ENCODE measurements at places on chromosomes 6 and 20.
A peak's percentile ranks its signal among the peaks of the same experiment; 100 is the strongest.

- H3K36me3 ChIP-seq: peaks cover 48% of the 10 kb centered on the region
- H3K27ac ChIP-seq: no peak overlapping the region
- no peak overlapping the region for H3K4me3 ChIP-seq
- no peak for DNase-seq
- no peaks in the 10 kb centered on the region for H3K27me3 ChIP-seq
Measured at GRCh38 chr20:18172379-18172778, 34.7 kb downstream of the KAT14 start.

- H3K27ac ChIP-seq: no peak overlapping the region
- H3K4me1 ChIP-seq: peaks cover 15% of the 10 kb centered on the region
- no peak overlapping the region for H3K4me3 ChIP-seq
- no peak for DNase-seq
Measured at GRCh38 chr6:14270925-14271788, 153.6 kb downstream of the CD83 start.

DNA sequence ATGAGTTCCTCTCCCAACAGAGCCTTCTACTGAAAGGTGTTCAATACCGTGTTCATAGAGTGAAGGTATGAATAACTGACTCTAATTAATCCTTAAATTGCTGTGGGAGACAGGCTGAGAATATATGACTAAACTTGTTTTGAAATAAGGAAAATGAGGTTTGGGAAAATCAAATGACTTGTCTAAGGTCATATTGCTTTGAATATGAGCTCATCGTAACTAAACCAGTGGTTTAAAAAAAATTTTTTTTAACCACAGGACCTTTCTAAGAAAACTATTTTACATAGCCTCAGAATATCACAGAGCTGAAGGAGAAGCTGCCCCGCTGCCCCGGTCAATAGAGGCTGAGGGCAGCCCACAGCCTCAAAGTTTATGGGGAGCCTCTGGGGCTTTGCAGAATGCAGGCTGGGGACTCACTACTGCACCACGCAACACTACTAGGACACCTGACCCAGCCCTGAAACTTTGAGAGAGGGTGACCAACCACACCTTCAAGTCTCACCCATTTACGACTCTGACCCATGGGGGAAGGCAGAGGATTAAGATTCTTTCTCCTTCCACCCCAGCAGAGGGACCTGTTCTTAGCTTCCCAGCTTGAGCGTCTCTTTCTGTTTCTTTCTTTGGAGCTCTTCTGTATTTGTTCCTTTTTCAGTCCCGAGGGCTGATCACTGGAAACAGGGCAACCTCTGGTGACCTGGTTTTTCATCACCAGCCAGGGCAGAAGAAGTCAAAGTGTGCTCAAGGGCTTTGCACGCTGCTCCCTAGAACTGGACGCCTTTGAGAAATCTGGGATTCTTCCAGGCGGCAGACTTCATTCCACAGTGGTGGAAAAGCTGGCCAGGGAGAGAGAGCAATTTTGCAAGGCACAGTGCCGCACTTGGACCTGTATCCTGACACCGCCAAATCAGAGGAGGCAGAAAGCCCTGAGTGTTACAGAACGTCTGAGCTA, 220.2 kb downstream of the ATXN1 start:
- H3K27me3 ChIP-seq: no peaks in the 10 kb centered on the region
- H3K36me3 ChIP-seq: peaks cover 6% of the 10 kb centered on the region
- DNase-seq: no peak
- H3K4me3 ChIP-seq: no peak overlapping the region
- H3K27ac ChIP-seq: no peak overlapping the region

DNA sequence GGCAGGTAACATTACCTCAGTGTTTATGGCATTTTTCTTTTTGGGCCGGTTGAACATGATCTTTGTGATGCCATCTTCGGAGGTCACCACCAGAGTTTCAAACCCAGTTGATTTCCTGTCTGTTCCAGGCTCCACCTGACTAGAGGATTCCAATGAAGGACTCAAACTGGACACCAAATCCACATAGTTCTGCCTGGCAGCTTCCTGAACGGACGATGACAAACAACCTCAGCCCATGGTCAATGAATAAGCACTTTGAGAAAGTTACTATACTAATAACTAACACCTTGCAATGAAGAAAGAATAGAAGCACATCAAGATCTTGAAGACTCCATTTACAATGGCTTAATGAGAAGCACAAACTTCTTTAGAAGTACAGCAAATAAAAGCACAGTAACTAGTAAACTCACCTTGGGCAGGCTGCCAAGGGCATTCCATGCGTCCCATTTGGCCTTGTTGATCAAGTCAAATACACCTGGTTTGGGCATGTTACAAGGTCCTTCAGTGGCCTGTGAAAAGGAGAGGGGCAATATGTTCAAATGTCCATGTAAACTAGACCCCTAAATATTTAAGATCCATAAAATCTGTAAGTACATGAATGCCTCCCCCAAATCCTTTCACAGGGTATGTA, 4.9 kb downstream of the ECI2 start:
- H3K4me3 ChIP-seq: no peak overlapping the region
- no peak for DNase-seq
- peaks cover 28% of the 10 kb centered on the region for H3K4me1 ChIP-seq
- H3K27me3 ChIP-seq: no peaks in the 10 kb centered on the region
- no peak overlapping the region for H3K27ac ChIP-seq

- H3K27me3 ChIP-seq: no peaks in the 10 kb centered on the region
- H3K27ac ChIP-seq: no peak overlapping the region
- peaks cover 40% of the 10 kb centered on the region for H3K4me1 ChIP-seq
- H3K4me3 ChIP-seq: no peak overlapping the region
- H3K36me3 ChIP-seq: no peaks in the 10 kb centered on the region
Measured at GRCh38 chr6:122077603-122078002, 321.8 kb upstream of the HSF2 start.

GRCh38 chr6:155263373-155264063, at the start of gene CLDN20:
Gene CLDN20, plus strand, starts transcription at chr6:155264013. Its CDS starts 11,707 bp downstream, at chr6:155275720.
- no peak within 1 kb of the TSS for H3K27ac ChIP-seq
- no peak for DNase-seq
- H3K36me3 ChIP-seq: peaks cover 12% of the 10 kb centered on the region
- no peak within 1 kb of the TSS for H3K4me3 ChIP-seq

- peak overlapping the region; percentile 88 for H3K27ac ChIP-seq
- H3K4me3 ChIP-seq: peak overlapping the region; percentile 15
- H3K27me3 ChIP-seq: no peaks in the 10 kb centered on the region
- H3K36me3 ChIP-seq: peaks cover 37% of the 10 kb centered on the region
- H3K4me1 ChIP-seq: peaks cover 37% of the 10 kb centered on the region
- DNase-seq: no peak
Measured at GRCh38 chr6:158631678-158632537, 12.6 kb downstream of the DYNLT1 start.

GRCh38 chr20:38214256-38215193, 46.0 kb downstream of the KIAA1755 start:
- no peaks in the 10 kb centered on the region for H3K36me3 ChIP-seq
- peaks cover 13% of the 10 kb centered on the region for H3K4me1 ChIP-seq
- no peak overlapping the region for H3K4me3 ChIP-seq
- no peaks in the 10 kb centered on the region for H3K27me3 ChIP-seq

GRCh38 chr6:38508286-38508685, 131.4 kb downstream of the BTBD9 start:
- DNase-seq: no peak
- H3K36me3 ChIP-seq: no peaks in the 10 kb centered on the region
- H3K4me3 ChIP-seq: no peak overlapping the region
- no peaks in the 10 kb centered on the region for H3K27me3 ChIP-seq

GRCh38 chr20:45445805-45446562, 23.6 kb upstream of the WFDC2 start:
- H3K27me3 ChIP-seq: no peaks in the 10 kb centered on the region
- H3K4me3 ChIP-seq: no peak overlapping the region
- peak overlapping the region; percentile 62 for H3K27ac ChIP-seq
- no peaks in the 10 kb centered on the region for H3K36me3 ChIP-seq

DNA sequence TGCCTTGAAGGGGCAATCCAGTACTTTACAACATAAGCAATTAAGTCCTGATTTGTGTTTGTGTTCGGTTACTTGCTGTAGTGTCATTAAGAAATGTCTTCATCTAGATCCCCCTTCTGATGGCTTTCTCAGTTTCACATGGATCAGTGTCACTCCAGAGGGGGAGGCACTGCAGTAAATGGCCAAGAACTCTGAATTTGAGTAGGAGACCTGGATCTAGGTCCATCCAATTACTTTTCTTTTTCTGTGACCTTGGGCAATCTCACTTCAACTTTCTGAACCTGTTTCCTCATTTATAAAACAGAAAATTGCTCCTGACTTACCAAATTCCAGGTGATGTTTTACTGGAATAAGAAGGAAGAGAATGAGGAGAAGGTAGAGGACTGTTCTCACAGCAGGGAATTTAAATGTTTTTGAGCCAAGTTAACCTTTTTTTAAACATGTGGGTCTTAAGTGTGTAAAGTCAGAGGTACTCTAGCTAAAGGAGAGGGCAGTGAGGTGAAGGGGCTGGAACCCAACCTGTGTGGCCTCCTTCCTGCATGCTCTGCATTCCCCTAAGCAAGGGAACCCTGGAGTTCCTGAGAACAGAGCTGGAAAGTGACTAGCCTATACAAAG, 285.5 kb downstream of the HACE1 start:
- no peak for DNase-seq
- H3K27ac ChIP-seq: no peak overlapping the region
- no peak overlapping the region for H3K4me3 ChIP-seq
- no peaks in the 10 kb centered on the region for H3K4me1 ChIP-seq
- H3K36me3 ChIP-seq: peaks cover 2% of the 10 kb centered on the region
- H3K27me3 ChIP-seq: no peaks in the 10 kb centered on the region

DNA sequence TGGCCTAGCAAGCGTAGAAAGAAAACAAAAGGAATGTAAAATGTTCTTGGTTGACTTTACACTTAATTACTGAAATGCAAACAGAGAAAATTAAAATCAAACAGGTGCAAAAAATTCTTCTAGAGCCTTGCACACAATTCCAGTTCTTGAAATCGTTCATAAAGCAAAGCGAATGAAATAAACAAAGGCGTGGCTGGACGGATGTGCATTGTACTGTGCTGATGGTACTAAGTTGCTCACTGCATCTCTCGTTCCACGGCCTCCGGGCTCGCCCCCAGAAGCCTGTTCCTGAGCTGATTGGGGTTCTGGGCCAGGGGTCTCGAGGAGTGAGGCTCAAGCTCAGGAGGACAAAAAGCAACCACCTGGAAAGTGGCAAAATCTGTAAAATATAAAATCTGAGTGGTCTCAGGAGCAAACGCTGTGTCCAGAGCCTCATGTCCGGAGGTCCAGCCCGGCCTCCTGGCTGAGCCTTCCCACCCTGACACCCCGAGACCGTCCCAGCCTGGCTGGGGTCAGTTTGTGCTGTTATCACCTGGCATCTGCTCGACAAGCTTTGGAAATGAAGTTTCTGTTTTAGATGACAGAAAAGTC, 71.3 kb downstream of the TTLL2 start:
- H3K36me3 ChIP-seq: no peaks in the 10 kb centered on the region
- no peak for DNase-seq
- H3K27me3 ChIP-seq: peaks cover 2% of the 10 kb centered on the region
- no peaks in the 10 kb centered on the region for H3K4me1 ChIP-seq

GRCh38 chr6:26243132-26243531, 121.9 kb upstream of the BTN3A2 start:
- H3K36me3 ChIP-seq: no peaks in the 10 kb centered on the region
- no peak overlapping the region for H3K27ac ChIP-seq
- no peak overlapping the region for H3K4me3 ChIP-seq
- no peaks in the 10 kb centered on the region for H3K27me3 ChIP-seq
- peaks cover under 1% of the 10 kb centered on the region for H3K4me1 ChIP-seq
- no peak for DNase-seq

DNA sequence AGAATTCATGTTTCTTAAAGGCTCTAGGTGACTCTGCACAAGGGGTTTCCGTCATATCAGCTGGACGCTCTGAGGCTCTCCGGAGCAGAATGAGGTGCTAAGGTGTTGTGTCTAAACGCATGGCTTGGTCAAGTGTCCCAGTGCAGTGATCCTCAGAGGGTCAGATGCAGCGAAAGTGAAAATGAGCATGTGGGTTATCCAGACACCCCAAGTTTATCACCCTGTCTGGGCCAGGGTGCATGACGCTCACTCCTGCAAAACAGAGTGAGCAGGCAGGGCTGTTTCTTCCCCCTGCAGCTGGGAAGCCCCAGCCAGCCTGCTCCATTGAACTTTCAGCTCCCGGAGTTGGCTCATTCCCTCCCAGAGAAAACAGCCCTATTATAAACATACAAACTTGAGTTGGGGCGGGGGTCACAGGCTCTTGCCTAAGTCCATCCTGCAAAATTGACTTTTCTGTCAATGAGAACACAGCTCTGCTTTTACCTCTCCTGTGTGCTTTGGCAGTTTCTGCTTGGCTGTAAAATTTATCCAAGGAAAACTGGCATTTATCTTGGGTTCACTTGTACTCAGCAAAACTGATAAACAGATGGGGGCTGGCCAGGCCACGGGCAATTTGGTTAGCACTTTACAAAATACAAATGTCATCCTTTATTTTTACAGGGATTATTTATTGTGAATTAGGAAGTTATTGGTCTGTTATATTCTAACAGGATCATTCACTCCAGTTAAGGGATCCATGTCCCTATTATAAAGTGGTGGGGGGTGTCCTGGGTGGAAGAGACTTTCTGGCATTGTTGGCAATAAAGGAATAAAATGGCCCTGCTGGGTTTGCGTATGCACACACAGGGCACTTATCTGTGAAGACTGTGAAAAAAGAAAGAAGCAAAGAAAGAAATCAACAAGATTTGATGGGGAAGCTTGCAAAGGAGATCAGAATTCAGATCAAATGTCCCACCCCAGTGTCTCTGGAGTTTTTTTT, 154.9 kb downstream of the FOXA2 start:
- H3K27ac ChIP-seq: no peak overlapping the region
- H3K36me3 ChIP-seq: no peaks in the 10 kb centered on the region
- peaks cover 16% of the 10 kb centered on the region for H3K27me3 ChIP-seq
- H3K4me3 ChIP-seq: no peak overlapping the region
- DNase-seq: no peak
- peaks cover 32% of the 10 kb centered on the region for H3K4me1 ChIP-seq

GRCh38 chr6:167485186-167485978, 160.5 kb downstream of the TTLL2 start:
- peaks cover 9% of the 10 kb centered on the region for H3K4me1 ChIP-seq
- DNase-seq: no peak
- no peak overlapping the region for H3K27ac ChIP-seq
- no peak overlapping the region for H3K4me3 ChIP-seq
- H3K36me3 ChIP-seq: no peaks in the 10 kb centered on the region
- H3K27me3 ChIP-seq: peaks cover 6% of the 10 kb centered on the region

GRCh38 chr6:26495281-26495680, 4.8 kb upstream of the BTN1A1 start:
- no peak overlapping the region for H3K4me3 ChIP-seq
- H3K4me1 ChIP-seq: peaks cover 15% of the 10 kb centered on the region
- H3K36me3 ChIP-seq: no peaks in the 10 kb centered on the region
- H3K27ac ChIP-seq: no peak overlapping the region
- peaks cover 27% of the 10 kb centered on the region for H3K27me3 ChIP-seq

DNA sequence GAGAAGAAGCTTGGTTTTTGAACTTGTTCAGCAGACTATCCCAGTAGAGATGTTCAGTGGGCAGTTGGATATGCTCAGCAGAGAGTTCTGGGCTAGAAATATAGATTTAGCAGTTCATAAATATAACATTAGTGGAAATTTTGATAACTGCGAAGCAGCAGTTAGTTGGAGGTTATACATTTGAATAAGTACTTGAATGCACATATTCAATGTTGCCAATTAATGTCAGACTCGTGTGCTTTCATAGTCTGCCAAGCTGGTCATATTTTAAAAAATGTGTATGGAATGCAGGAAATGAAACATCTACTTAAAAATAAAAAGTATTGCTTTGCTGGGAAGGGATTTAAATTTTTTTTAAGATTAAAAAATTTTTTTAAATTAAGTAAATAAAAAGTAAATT, 92.5 kb upstream of the E2F3 start:
- H3K27me3 ChIP-seq: peaks cover 4% of the 10 kb centered on the region
- no peak overlapping the region for H3K27ac ChIP-seq
- H3K4me1 ChIP-seq: peaks cover 3% of the 10 kb centered on the region
- H3K36me3 ChIP-seq: no peaks in the 10 kb centered on the region
- DNase-seq: no peak

GRCh38 chr6:54204921-54205591, 93.8 kb downstream of the MLIP start:
- no peak overlapping the region for H3K4me3 ChIP-seq
- H3K36me3 ChIP-seq: no peaks in the 10 kb centered on the region
- no peak overlapping the region for H3K27ac ChIP-seq
- no peaks in the 10 kb centered on the region for H3K27me3 ChIP-seq

Measured in mesothelial cell of epicardium (in vitro differentiated cells).